ENCODE measurements at places on chromosomes 5 and 9.

GRCh38 chr5:63931836-63932235 lies 30.4 kb downstream of the HTR1A start:
- DNase-seq, result no peak

- DNase-seq, result peak; percentile 23
These were observed 21.3 kb upstream of the TMOD1 start for GRCh38 chr9:97480174-97480573.

DNA sequence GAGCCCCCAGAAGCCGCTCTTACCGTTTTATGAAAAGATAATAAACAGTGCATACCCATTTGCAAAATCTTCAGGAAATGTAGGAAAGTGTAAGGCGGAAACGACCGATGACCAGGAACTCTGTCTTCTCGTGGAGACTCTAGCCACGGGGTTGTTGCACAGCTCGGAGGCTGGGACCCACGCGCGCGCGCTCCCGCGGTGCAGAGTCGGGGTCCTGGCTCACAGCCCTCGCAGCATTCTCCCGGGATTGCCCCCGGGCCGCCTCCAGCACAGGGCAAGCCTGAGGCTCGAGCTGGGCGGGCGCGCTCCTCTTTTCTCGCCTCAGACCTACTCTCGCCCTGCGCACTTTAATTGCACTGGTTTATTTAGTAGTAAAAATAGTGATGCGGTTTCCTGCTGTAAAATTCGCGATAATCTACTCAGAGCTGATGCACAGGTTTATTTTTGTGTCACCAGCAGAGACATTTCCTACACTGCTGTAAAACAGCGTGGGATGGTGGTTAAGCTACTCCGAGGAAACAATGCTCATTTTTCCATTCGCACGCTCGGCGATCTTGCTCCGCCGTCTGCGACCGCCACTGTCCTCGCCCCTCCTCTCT lies 15.5 kb downstream of the TRIM7 start:
- DNase-seq, result peak; percentile 53

GRCh38 chr9:69500896-69501295 lies 171.3 kb downstream of the APBA1 start:
- DNase-seq, result no peak

- no peak for DNase-seq
These were observed 15.0 kb upstream of the VAV2 start for GRCh38 chr9:134007150-134007549.

- no peak for DNase-seq
These were observed 132.4 kb downstream of the FRMD3 start for GRCh38 chr9:83405759-83406158.

GRCh38 chr9:115016344-115016743 lies 86.0 kb upstream of the TNFSF8 start:
- no peak for DNase-seq

GRCh38 chr9:20148416-20148815 lies 359.6 kb upstream of the SLC24A2 start:
- no peak for DNase-seq

DNA sequence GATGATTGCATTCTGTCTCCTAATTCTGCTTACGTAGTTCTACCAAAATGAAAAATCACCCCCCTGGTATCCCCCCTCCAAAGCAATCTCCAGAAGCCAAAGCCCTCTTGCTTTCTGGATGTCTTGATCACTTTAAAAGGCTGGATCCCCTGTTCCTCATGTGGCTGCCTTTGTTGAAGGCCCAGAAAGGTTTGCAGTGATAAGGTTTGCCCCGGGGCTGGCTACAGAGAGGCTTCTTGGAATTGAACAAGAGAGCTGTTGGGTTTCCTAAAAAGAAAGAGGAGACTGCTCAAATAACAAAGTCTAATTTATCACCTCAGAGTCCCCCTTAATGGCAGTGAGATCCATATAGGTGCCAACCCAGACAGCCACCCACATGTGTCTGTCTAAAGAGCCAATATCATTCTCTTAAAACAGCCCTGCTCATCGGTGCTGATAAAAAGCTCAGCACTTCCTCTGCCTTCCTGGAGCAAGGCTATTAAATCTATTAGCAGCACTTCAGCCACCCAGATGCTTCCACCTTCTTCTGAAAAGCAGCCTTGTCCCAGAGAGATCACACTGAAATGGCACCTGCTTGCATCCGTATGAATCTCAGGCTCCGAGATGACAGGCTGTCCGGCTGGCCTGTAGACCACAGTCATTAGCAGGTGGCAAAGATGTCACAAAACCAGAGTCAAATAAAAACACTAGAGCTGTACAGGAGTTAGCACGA lies 70.9 kb downstream of the TEX10 start:
- DNase-seq, result no peak

DNA sequence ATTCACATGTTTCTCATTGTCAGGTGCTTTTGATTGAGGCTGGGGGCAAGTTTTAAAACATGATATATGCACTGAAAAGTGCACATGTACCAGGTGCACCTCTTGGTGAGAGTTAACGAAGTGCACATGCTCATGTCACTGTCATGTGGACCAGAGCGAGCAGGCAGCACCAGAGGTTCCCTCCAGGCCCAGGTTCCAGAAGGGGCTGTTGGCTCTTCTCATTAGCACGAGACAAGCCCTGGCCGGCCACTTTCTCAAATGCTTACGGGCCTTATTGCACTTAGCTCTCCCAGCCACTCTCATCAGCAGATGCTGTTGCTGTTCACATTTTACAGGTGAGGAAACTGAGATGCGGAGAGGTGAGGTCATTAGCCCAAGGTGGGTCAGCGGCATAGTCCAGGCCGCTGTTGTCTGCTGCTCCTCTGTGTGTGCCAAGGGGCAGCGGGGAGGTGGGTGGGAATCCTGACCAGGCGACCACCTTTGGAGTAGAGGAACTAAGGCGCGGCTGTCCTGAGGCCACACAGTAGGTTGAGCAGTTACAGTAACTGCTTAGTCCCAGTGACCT lies 27.4 kb downstream of the TENT4A start:
- no peak for DNase-seq

DNA sequence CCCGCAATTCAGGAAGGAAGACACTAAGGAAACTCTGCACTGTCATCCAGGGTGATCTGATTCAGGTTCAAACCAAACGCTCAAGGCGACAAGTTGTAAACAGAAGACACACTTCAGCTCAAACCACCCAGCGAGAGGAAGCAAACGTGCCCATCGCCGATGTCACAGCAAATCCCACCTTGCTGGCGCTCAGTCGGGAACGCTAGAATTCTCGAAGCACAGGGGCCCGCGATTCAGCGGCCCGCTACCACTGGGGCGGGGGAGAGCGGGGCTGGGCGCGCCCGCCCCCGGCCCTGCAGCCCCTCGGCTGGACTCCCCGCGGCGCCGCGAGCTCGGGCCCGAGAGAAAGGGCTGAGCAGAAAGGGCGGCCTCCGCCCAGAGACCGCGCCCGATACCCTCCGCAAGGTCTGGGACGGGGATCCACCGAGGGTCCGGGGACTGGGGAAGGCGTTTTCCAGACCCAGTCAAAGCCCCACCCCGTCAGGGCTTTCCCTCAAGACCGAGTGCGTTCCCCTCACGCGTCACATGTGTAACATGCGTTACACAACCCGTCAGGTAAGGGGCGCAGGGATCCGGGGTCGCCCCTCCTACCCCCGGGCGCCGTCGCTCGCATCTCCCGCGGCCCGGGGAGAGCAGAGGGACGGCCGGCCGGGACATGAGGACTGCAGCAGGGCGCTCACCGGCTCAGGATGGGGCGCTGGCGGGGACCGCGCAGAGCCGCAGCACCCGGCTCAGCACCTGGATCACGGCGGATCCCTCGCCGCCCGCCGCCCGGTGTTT lies 469 bp downstream of the AGTPBP1 start:
- peak; percentile 30 for DNase-seq

GRCh38 chr5:86917117-86917579 lies 299.4 kb downstream of the COX7C start:
- DNase-seq, result peak; percentile 61

GRCh38 chr5:147361441-147362175 lies 126.8 kb downstream of the STK32A start:
- no peak for DNase-seq

GRCh38 chr9:104091708-104092107 lies 2.4 kb upstream of the SMC2 start:
- DNase-seq, result peak; percentile 36

DNA sequence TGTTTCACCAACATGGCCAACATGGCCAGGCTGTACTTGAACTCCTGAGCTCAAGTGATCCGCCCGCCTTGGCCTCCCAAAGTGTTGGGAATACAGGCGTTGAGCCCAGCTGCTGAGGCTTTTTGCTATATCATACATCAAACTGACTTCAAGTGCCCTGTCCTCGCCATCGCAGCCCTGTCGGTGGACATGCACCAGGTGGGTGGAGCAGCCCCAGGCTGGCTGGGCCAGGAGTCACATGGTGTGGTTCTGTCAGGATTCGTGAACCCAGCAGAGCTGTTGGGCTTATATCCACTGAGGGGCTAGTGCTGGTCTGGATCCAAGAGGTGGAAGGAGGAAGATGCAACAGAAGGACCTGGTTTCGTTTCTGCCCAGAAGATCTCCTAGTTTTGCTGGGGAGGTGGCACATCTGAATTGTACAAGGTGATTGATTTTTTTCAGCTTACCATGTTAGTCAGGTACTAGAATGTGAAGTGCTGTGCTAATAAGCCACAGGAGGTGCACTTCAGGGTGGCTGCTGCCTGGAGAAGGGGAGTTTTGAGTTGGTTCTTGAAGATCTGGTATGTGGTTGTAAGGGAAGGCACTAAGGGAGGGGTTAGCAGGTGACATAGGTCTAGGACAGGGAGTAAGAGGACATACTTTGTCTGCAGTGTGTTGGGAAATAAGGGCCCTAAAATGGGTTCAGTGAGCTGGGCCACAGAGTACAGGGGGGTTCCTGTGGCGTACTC lies 16.1 kb downstream of the PCBD2 start:
- no peak for DNase-seq

DNA sequence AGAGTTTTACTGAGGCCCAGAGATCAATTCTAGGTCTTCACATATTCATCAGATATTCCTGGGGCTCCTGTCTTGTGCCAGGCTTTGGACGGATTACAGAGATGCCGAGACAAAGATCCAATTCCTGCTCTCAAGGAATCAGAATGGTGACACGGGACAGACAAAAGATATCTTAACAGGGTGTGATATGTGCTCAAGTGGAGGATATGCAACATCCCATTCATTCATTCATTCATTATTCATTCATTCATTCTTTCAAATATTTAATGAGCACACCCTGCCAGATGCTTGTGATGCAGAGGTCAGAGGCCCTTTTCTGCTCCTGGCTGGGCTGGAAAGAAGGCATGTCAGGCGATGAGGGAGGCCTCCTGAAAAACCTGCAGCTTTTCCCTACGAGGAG lies 21.8 kb downstream of the LHX2 start:
- DNase-seq, result no peak

DNA sequence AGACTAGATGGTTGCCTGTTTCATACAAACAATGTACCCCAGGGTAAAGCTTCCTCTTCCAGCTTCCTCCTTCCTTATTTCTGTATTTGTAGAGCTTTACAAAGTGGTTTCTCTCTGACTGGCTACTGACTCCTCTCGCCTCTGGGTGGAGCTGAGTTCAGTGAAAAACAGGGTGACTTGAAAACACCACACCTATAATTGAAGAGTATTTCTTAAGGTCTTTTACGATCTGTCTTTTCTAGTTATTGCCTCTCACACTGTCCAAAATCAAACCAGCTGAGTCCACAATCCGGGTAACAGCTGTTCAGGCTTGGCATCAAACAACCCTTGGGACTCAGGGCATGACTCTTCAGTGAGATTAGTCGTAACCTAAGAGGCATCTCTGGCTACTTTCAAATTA lies 200.4 kb downstream of the ARRDC3 start:
- peak; percentile 17 for DNase-seq

GRCh38 chr9:103242025-103242424 lies 246.9 kb downstream of the CYLC2 start:
- DNase-seq, result no peak

- no peak for DNase-seq
These were observed 13.0 kb downstream of the GSN start for GRCh38 chr9:121280715-121281613.

- no peak for DNase-seq
These were observed 937.2 kb upstream of the TYRP1 start for GRCh38 chr9:11755951-11756350.

- DNase-seq, result peak; percentile 65
These were observed 73.1 kb upstream of the FST start for GRCh38 chr5:53407373-53407772.

- DNase-seq, result no peak
These were observed 168.1 kb downstream of the FGF1 start for GRCh38 chr5:142517840-142518239.

DNA sequence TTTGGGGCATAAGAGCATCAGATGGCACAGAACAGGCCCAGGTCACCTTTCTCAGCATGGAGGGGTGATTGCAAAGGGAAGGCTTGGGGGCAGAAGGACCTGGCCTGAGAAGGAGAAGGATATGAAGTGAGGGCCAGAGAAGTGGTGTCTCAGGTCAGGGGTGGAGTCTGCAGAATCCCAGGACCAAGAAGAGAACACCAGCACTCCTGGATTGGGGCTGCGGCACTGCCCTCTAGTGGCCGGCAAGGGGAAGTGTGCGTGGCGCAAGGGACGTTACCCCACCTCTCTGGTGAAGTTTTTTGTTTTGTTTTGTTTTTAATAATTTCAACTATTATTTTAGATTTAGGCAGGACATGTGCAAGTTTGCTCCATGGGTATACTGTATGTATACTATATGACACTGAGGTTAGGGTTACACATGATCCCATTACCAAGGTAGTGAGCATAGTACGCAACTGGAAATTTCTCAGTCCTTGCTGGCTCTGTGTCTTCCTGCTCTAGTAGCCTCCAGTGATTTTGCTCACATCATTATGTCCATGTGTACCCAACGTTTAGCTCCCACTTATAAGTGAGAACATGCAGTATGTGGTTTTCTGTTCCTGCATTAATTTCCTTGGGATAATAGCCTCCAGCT lies 1548.6 kb downstream of the EFNA5 start:
- peak; percentile 19 for DNase-seq

GRCh38 chr5:105263515-105263914 lies 1700.9 kb upstream of the NUDT12 start:
- DNase-seq, result no peak

DNA sequence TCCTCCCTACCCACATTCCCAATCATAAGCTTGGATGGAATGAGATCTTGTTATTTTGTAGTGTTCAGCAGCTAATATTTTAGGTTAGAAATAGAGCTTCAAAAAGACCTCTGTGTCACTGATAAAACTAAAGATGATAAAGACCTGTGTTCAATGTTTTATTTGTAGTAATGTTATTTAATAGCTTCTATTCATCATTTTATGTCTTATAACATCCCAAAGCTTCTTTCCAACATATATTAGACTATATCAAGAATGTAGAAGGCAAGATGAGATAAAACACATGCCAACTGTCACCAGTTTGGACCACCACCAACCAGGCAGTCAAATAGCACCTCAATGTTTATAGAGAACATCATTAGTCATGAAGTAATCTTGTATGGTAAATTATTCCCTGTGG lies 409.5 kb upstream of the ITGA1 start:
- DNase-seq, result no peak

DNA sequence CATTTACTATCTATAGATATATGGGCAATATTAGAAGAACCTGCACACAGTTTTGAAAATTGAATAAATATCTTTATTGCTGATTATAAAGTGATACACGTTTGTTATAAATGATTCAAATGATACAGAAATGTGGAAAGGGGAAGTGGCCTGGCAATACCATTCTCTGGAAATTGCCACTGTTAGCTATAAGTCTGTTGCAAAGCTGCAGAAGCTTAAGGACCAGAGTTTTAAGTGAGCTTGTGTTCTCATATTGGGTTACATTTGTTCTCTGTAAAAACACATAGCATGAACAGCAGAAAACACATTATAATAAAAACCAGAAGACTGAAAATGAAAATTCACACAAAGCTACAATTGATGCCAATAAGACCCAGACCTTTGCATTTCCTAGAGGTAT lies 59.6 kb downstream of the RASGRF2 start:
- no peak for DNase-seq
